Glutamatergic neuron (in vitro differentiated cells): ENCODE measurements at places on chromosomes 7 and 10. TPM values are rescaled to one million over a fixed set of nuclear protein-coding genes. Genes with fewer than 3 reads are reported as not detected.
A peak's percentile ranks its signal among the peaks of the same experiment; 100 is the strongest.

PDE6C gene
- total RNA-seq = not detected

DOCK4 gene
- 60.3 TPM for total RNA-seq

GRCh38 chr10:15237351-15237750 lies 68.9 kb upstream of the NMT2 start:
- peak; percentile 49 for DNase-seq

DNA sequence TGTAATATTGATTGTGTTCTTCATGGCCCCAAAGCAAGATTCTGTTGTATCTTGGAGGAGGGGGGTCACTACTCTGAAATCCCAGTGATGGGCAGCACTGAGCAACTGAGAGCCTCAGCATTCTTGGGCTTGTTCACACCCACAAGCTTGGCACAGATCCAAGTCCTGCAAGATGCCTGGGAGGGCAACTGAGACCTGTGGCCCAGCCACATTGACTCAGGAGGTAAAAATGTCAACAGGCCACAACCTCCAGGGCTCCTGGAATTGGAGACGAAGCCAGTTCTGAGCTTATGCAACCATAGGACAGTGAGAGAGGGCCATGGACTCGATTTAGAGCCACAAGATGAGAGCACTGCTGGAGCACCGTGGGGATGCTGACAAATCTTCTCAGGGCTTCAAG lies 3.1 kb upstream of the DOCK1 start:
- DNase-seq = no peak

GRCh38 chr7:122298131-122298530 lies 6.4 kb downstream of the FEZF1 start:
- DNase-seq = no peak

DNA sequence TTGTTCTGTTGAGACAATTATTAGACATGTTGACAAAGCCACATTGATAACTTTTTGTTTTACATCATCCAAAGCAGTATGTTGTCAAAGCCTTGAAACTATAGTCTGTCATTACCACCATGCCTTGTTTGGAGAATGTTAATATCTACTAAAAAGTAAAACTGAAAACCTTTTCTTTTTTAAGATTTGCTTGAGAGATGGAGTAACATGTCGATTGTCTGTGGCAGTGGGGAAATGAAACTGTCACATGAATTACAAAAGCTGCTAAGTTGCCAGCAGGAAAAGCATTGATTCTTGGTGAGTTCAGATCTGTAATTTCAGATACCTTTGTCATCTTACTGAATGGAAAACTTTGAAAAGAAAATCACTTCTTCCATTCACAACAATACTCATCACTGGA lies 69.1 kb downstream of the TFPI2 start:
- no peak for DNase-seq

- DNase-seq = peak; percentile 27
Measured at GRCh38 chr7:38318803-38319416, 45.5 kb upstream of the TARP start.

DNA sequence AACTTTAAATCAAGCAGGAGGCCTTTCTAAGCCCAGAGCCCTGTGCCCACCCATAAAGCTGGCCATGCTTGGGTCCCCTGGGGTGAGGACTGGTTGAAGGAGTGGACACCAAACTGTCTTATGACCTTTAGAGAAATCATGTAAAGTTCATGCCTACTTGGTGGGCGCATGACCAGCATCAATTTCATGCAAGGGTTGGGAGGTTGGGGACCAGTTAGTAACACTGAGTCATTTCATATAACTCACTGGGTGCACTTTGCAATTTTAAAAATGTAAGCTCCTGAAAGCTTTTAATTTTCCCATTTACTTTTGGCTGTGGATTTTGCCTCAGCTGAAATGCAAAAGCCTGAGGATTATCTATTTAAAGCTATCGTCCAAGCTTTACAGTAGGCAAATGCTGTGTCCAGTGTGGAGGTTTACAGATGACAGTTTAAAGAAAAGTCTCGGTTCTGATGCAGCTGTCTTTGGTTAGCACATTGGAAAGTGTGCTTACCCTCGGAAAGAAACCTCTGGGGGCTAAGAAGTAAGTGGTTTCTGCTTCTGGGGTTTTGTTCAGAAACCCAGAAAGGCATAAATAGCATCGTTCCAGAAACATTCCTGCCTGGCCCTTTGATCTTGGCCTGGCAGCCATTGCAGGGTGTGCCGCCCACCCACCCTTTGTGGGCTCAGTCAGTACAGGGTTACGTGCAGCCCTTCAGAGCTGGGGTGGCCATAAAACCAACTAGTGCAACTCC lies 48.8 kb upstream of the CHST15 start:
- DNase-seq = no peak

DNA sequence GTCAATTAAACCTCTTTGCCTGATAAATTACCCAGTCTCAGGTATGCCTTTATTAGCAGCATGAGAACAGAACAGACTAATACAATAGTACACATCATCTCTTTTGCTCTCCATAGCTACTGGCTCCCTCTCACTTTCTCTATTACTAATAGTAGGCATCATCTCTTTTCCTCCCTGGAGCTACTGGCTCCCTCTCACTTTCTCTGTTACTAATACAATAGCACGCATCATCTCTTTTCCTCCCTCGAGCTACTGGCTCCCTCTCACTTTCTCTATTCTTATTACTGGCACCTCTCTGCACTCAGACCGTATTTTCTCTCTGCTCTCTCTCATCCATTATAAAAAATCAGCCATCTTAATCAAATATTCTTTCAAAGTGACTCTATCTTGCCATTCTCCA lies 37.1 kb downstream of the SLC25A13 start:
- no peak for DNase-seq

DNA sequence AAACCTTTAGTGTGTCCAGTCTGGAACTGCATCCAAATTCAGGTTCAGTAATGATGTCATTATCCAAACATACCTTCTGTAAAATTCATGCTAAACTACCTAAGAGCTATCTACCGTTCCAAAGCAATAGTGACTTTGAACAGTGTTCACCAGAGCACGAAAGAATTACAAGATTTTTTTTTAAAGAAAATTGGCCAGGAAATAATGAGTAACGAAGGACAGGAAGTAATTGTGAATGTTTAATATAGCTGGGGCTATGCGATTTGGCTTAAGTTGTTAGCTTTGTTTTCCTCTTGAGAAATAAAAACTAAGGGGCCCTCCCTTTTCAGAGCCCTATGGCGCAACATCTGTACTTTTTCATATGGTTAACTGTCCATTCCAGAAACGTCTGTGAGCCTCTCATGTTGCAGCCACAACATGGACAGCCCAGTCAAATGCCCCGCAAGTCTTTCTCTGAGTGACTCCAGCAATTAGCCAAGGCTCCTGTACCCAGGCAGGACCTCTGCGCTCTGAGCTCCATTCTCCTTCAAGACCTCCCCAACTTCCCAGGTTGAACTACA lies 694 bp upstream of the FAS start:
- DNase-seq = no peak

DNA sequence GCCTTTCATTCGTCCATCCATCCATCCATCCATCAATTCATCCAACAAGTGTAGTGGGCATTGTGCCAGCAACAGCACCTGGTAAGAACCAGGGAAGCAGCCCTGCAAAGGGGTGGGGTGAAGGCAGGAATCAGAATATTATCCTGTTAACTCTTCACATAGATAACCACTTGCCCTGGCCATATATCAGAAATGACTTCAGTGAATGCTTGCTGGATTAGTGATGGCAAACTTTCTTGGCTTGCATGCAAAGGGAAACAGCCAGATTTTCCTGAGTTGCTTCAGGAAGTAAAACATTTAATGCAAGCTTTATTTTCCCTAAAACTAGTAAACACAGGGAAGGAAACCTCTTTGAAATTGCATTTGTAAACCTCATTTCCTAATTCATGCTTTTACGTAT lies 743 bp downstream of the OR2A5 start:
- DNase-seq = no peak

DNA sequence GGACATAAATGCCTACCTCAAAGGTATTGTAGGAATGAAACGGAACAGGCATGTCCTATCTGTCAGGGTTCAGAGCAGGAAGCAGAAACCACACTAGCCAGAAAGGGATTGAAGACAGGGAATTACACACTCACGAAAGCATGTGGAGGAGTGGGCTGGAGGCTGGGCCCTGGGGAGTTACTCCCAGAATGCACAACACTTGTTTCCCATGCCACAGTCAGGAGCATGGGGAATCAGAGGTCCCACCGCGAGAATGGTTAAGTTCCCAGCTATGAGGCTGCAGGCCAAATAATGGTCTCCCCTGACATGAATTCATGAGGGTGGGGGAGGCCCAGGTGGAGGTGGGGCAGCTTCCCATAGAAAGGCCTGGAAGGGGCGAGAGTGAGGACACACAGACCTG lies 212.7 kb downstream of the HERPUD2 start:
- no peak for DNase-seq

- no peak for DNase-seq
Measured at GRCh38 chr10:30029164-30029871, 30.1 kb downstream of the JCAD start.
